ENCODE measurements at places on chromosomes 6 and 20.
A peak's percentile ranks its signal among the peaks of the same experiment; 100 is the strongest.

- no peak for DNase-seq
These were observed 25.5 kb upstream of the OCSTAMP start for GRCh38 chr20:46575937-46576461.

DNA sequence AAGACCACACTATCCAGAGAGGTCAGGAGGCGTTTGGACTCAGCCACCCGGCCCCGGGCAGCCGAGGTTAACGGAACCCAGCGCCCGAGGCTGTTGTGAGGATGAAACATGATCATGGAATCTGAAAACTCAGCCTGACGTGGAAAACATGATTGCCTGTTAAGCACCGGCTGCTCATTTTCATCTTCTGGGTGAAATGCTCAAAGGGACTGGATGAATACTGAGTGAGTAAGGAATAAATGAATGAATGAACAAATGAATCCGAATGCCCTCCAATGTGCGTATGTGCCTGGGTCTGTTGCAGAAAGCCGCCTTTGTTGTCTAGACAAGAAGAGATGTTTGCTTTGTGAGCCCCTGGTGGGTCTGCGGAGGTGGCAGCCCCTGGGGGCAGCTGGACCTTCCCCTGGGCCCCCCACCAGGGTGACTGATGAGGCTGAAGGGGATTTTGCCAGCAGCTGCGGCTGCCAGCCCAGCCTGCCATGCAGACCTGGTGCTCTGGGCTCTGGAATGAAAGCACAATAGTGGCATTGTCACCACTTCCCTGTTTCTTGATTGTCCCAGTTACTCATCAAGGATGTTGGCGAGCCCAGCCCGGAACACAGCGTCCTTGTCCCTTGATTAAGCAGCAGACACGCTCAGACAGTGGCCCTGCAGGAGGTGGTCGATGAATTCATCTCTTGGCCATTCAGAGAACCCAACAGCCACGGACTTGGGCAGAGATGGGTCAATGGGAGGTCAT is 211.1 kb downstream of the ANKRD60 start:
- DNase-seq, result no peak

- no peak for DNase-seq
These were observed 188.3 kb upstream of the ZFP64 start for GRCh38 chr20:52379723-52380336.

GRCh38 chr6:56692523-56693245 is 50.0 kb upstream of the DST start:
- no peak for DNase-seq

- DNase-seq, result no peak
These were observed 11.3 kb upstream of the CCNC start for GRCh38 chr6:99579781-99580180.

DNA sequence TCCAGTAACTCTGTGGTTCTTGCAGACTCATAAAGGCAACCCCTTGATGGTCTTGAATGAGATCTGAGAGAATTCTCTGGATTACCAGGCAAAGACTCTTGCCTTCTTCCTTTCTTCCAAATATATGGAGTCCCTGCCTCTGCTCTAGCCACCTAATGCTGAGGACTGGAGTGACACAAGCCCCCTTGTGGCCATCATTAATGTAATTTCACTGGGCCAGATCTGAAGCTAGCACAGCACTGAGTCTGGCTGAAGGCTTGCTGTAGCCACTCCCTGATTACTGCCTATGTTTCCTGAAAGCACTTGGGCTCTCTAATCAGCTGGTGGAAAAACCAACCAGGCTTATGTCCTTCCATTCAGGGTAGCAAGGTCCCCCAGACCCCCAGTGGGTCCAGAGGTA is 559.3 kb upstream of the IRAK1BP1 start:
- no peak for DNase-seq

DNA sequence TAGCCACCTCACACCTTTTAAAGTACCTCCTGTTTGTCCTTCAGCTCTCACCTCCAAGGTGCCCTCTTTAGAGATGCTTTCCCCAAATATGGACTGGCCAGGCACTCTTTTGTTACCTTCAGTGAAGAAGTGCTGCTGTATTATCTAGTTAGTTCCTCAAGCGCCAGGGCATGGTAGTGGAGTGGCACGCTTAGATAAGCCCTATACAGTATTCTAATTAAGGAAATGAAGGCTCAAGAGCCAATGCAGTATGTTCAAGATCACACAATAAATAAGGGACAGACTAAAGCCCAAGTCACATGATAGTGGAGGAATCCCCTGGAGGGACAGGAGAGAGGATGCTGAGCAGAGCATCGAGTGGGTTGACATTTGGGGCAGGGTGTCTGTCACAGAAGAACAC is 28.5 kb upstream of the GFOD1 start:
- DNase-seq, result no peak

DNA sequence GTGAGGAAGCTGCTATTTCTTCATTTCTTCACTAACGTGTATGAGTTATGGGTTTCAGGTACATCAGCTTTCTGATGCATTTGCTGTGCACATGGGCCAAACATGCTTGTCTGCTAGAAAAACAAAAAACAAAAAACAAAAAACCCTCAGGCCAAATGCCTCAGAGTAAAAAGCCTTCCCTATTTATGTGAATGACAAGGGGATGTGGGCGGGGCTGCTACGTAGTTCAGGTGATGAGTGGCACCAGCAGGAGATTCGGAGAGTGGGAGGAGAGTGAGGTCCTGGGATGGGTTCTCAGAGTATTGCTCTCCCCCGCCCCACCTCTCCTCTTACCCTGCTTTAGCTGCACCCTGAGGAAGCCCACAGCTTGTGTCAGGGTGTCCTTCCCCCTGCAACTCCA is 596.8 kb upstream of the JAG1 start:
- DNase-seq, result no peak

GRCh38 chr6:143940011-143940597 is 68.0 kb downstream of the PLAGL1 start:
- no peak for DNase-seq

GRCh38 chr6:142966294-142966693 is 21.3 kb upstream of the HIVEP2 start:
- DNase-seq, result no peak

GRCh38 chr20:25146976-25147375 is 48.5 kb upstream of the ENTPD6 start:
- no peak for DNase-seq

DNA sequence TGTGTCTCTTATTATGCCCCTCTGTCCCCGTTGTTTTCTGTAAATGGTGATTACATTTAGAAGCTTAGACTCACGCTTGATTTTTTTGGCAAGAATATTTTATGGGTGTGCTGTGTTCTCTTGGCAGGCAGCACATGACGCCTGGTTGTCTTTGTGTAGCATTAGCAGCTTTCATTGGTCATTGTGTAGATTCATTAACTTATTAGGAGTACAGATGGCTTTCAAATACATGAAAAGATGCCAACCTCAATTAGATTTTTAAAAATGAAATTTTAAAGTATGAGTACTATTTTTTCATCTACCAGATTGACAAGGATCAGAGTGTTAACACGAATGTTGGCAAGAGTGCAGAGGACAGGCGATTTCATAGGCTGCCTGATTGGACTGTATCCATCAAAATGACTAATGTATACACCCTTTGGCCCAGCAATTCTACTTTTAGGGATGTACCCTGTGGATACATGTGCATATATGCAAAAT is 15.2 kb downstream of the COX4I2 start:
- no peak for DNase-seq

GRCh38 chr6:105791179-105791578 is 295.0 kb upstream of the PRDM1 start:
- no peak for DNase-seq

GRCh38 chr20:44785768-44786167 is 24.6 kb downstream of the RIMS4 start:
- no peak for DNase-seq

GRCh38 chr6:156848533-156848932 is 71.4 kb downstream of the ARID1B start:
- no peak for DNase-seq

GRCh38 chr6:85364344-85364743 is 85.5 kb upstream of the NT5E start:
- DNase-seq, result no peak

GRCh38 chr20:62605236-62605943 is 36.9 kb upstream of the SLCO4A1 start:
- no peak for DNase-seq

DNA sequence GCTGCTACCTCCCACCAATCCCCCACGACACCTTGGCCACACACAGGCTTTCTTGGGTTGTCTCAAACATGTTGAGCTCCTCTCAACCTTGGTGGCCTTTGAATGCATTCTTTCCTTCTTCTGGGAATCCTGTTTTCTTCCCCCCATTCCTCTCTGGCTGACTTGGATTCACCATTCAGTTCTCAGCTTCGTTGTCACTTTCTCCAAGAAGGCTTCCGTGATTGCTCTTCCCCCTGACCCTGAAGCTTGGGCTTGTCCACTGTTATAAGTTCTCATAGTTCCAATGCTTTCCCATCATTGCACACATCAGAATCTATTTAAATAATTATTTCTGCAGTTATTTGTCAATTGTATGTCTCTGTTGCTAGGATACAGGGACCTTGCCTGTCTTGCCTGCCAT is 64.2 kb downstream of the RBM38 start:
- no peak for DNase-seq

DNA sequence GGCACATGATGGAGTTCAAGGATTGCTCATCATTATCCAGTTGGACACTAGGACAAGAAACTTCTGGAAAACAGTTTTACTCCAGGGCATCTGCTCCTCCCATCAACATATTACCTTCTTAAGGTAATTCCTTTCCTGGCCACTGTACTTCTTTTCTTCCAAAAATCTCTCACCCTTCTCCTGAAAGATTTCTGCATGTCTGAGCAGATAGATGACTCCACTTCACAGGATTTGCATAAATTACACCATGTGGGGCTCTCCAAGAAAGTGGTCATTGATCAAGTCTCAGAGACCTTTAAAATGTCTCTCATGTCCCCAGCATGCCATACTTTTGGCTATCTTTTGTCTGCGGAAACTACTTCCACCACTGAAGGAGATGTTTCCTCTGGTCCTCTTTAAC is 103.2 kb upstream of the TNFAIP3 start:
- no peak for DNase-seq

GRCh38 chr6:131997429-131998153 is 46.4 kb upstream of the CCN2 start:
- DNase-seq, result no peak

GRCh38 chr6:141744971-141745370 is 387.8 kb upstream of the GJE1 start:
- DNase-seq, result no peak

DNA sequence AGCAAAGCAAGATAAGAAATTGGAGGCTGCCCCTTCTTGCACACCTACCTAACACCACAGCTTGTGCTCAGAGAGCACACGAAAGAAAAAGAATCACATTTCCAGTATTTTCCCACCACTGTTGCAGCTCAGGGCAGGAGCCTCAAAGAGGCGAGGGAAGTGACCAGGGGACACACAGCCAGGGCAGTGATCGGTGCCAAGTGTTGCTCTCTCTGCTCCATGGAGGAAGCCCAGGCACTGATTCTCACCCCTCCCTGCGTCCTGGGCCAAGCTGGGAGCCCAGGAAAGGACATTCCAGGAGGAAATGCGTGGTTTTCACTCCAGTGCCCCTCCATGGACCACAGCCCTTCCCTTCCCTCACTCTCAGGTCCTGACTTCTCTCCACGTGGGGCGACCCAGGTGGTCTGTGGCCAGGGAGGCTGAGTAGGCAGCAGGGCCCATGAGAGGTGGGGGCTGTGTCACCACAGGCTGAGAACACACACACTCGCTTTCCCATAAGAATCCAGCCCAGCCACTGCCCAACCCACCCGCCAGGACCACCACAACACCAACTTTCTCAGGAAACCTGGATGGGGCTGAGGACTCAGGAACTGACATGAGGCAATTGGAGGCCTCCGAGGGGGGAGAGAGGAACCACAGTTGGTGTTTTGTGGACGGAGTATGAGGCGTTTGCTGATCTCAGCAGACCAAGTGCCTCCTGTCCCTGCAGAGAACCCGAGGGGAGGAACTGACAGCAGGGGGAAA is 81.7 kb upstream of the MAFB start:
- DNase-seq, result no peak

DNA sequence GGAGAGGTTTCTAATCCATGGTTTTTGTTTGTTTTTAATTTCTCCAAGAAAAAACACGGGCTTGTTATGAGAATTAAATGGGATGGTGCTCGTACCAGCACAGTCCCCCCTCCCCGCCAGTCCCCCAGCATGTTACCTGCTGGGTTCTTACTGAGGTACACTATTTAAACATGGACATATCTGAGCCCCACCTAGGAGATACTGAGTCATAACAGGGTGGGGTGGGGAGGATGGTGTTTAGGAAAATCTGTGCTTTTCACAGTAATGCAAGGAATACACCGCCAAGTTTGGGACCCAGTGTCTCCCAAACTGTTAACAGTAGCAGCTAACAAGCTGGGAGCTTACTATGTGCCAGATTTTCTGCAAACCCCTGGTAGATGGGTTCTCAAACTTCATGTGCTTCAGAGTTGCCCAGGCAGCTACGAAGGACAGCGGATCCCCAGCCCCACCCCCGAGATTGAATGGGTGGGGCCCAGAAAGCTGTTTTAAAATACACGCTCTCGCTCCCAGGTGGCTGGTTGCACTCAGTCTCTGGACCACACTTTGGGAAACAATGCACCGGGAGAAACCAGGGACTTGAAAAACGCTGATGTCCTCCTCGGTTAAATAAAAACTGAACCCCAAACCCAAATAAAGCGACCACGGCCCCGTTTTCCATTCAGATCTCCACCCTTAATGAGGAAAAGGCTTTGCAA is 995 bp downstream of the ZFP64 start:
- peak; percentile 5 for DNase-seq

GRCh38 chr20:6185268-6185667 is 62.4 kb upstream of the FERMT1 start:
- no peak for DNase-seq

- DNase-seq, result no peak
These were observed 117.5 kb downstream of the GPX5 start for GRCh38 chr6:28643017-28643740.

DNA sequence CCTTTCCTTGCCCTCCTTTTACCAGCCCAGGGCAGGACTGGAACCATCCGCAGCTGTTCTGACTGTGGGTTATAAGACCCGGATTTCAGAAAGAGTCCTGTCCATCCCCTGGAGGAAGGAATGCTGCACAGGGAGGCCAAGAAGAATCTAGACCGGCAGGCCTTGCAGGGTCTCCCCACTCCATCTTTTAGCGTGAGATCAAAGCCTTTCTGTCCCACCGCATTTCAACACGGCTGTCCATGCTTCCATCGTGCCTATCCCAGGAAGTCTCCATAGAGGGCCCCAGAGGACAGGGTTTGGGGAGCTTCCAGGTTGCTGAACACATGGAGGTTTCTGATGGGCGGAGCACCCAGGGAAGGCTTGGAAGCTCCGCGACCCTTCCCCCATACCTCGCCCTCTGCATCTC is 79.3 kb upstream of the AGPAT4 start:
- DNase-seq, result no peak

Measured in activated naive CD4-positive, alpha-beta T cell (primary cell).